ENCODE measurements at places on chromosomes 1 and 21. TPM values are rescaled to one million over a fixed set of nuclear protein-coding genes. Genes with fewer than 3 reads are reported as not detected.

FOXJ3 gene
- total RNA-seq, result 37.3 TPM

MRPL55 gene
- total RNA-seq, result 51.1 TPM

KRTAP21-2 gene
- total RNA-seq, result not detected

OXCT2 gene
- total RNA-seq, result 1.2 TPM

LCA5L gene
- total RNA-seq, result 0.22 TPM

FMO1 gene
- total RNA-seq, result not detected

PRAMEF7 gene
- total RNA-seq, result not detected

Data from activated CD4-positive, alpha-beta memory T cell treated with anti-CD3 and anti-CD28 coated beads for 36 hours (primary cell).